Lower lobe of right lung (tissue), 2 donors: ENCODE measurements at places on chromosomes 4 and X. TPM values are rescaled to one million over a fixed set of nuclear protein-coding genes. Genes with fewer than 3 reads are reported as not detected.

DNA sequence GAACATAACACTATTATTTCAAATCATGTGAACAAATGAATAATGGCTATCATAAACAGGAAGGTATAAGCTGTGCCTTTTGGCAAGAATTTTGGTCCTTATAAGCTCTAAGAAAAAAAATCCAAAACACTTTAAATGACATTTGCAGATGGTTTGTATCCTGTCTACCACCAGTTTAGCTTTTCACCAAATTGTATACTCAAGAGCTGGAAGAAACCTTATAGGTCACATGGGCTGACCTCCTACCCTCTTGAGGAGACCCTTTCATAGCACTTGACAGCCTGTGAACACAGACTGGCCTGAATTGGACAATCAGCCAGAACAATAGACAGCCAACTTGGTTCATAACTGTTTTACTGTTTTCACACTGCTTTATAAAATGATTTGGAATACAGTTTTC is 24.3 kb downstream of the USP26 start:
- DNase-seq, result no peak

DNA sequence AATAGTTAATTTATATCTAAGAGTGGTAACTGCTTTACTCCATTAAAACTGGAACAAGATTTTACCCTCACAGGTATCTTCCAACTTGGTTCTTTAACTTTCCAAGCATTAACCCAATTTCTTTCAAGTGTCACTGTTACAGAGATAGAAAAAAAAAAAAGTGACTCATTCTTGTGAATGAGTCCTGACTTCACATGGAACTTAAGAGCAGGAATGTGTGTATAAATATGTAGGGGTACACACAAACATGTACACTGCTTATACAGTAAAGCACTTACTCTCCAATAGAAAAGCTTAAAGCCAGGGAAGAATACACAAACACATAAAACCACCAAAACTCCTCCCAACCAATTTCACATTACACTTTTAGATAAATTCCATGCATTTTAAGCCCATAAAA is 38.8 kb downstream of the TAPT1 start:
- DNase-seq, result no peak

GRCh38 chrX:111086591-111087006 is 9.4 kb upstream of the PAK3 start:
- DNase-seq, result no peak

Gene TSPAN6
- total RNA-seq, result 12.6 TPM

GRCh38 chrX:151081016-151081415 is 95.4 kb upstream of the GPR50 start:
- no peak for DNase-seq

DNA sequence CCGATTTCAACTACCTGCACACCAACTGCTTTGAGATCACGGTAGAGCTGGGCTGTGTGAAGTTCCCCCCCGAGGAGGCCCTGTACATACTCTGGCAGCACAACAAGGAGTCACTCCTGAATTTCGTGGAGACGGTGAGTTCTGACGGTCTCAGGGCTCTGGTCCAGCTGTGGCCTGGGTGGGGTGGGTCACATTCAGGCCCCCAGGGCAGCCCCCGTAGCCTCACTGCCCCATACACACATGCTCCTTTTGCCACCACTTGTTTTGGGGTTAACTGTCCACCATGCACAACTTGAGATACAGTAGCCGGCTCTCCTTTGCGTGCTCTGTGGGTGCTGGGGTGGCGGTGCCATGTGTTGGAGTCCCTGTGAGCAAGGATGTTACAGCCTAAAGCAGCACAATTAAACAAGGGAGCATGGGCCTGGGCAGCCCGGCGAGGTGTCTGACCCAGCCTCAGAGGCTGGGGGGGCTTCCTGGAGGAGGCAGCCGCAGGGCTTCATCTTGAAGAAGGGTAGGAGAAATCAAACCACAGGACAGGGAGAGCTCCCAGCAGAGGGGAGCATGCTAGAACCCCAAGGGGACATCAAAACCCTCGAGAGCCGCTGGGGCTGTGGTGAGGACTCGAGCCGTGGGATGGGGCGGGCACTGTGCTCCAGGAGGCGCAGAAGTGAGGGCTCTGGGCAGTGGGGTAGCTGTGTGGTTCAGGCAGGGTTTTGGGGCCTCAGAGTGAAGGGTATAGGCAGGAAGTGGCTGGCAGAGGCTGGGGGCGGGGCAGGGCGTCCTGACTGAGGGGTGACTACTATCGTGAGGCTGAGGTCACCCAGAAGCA is 22.0 kb downstream of the CPZ start:
- DNase-seq, result no peak

DNA sequence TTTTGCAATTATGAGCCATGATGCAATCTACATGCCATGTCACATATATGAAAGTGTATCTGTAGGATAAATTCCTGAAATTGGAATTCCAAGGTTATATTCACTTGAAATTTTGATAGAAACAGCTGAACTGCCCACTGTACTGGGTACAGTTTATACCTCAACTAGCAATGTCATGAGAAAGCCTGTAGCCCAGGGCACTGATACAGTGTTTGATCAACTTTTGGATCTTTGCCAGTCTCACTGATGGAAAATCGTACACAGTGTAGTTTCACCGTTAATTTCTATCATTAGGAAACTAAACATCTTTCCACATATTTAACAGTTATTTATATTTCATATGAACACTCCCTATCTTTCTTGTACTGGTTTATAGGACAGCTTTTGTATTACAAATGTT is 34.2 kb downstream of the TAPT1 start:
- DNase-seq, result no peak

DNA sequence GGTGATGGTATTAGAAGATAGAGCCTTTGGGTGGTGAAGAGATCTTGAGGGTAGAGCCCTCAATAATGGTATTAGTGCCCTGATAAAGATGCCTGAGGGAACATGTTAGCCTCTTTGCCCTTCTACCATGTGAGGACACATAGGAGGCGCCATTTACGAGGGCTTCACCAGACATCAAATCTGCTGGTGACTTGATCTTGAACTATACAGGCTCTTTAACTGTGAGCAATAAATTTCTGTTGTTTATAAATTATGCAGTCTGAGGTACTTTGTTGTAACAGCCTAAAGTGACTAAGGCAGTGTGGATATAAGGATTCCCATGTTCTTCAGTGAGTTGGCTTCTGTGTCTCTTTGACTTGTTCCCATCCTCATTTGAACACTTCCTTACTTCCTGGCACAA is 11.8 kb downstream of the MOB1B start:
- no peak for DNase-seq

GRCh38 chr4:39631700-39632079 is 7.0 kb downstream of the SMIM14 start:
- DNase-seq, result no peak
